ENCODE measurements at places on chromosomes 2 and 18. TPM values are rescaled to one million over a fixed set of nuclear protein-coding genes. Genes with fewer than 3 reads are reported as not detected.

GRCh38 chr2:46309052-46309953, 12.1 kb downstream of the EPAS1 start:
- no peak for DNase-seq

TMEM37 gene
- 8.3 TPM for polyA plus RNA-seq

TTC31 gene
- polyA plus RNA-seq, result 20.3 TPM

UPP2 gene
- not detected for polyA plus RNA-seq
